ENCODE measurements at places on chromosomes 16 and 17.

- no peak for DNase-seq
Observed at GRCh38 chr16:78684030-78684611, 584.7 kb downstream of the WWOX start.

DNA sequence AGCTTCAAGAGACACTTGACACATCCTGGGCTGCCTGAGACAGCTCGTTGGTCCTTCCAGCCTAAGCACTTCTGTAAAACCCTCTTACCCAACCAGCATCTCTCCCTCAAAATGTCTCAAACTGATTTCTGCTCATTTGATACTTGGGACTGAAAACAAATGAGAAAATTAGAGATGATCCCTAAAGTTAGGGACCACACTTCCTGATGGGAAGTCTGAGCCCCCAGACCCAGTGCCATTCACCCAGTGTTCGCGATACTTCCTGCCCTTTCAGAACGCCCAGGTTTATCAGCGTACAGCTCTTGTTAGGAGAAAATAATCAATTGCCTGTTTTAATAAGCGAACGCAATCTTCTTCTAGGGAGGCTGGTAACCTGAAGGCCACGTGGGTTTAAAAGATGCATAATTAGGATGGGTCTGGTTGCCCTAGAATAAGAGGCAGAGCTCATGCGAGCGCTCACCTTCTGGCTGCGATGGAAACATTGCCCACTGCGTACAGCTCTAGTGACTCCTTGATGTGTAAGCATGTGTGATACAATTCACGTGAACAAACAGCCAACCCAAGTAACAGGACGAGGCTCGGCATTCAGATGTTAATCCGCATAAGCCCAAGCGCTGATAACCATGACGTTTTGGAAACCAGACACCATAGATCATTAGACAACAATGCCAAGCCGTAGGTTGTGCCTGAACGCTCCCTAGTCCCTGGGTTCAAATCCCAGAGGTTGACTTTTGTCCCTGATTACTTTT lies 213.1 kb downstream of the FOXL1 start:
- no peak for DNase-seq

- DNase-seq: no peak
Observed at GRCh38 chr16:50267651-50268050, 1.3 kb downstream of the ADCY7 start.

DNA sequence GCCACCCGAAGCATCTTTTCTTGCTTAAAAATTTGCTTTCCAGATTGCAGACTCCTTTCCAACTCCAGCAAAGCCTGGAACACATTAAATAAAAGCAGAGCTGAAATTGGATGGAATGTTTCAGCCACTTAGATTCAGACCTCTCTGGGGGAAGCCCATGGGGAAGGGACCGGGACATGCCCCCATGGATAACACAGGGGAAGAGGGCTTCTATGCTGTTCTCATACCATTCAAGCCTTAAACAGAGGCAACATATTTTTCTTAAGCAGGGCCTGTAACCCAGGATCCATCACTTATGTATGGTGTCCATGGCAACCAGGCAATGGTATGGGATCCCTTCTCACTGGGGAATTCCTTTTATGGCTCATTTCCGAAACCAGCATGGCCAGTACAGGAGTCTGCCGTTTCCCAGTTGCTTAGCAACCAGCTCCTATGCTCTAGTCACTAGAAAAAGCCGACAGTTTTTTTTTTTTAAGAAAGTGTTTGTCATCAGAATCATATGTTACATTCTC lies 62.0 kb upstream of the MARCHF10 start:
- no peak for DNase-seq

DNA sequence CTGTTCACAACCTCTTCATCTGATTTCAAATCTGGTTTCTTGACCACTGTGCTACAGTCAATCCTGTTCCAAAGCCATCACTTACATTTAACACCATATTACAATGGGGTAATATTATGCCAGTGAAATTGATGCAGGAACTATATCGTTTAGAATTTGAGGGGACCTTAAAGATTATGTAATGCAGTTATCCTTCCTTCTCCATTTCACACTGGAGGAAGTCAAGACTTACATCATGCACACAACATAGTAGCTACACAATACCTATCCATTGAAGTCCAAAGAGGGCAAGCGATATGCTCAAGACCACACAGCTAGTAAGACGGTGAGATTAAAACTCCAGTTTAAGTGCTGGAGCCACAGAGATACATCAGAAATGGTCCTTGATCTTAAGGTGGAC lies 16.8 kb downstream of the NOG start:
- DNase-seq: no peak

DNA sequence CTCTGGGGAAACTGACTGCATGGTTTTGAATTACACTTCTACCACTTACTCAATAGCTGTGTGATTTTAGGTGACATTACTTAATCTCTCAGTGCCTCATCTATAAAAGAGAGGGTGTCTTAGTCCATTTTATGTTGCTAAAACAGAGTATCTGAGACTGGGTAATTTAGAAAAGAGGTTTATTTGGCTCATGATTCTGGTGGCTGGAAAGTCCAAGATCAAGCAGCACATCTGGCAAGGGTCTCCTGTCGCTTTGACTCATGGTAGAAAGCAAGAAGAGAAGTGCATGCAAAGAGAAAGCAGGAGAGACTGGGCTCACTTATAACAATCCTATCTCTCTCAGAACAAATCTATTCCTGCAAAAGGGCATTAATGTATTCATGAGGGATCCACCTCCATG lies 132.4 kb upstream of the IRX5 start:
- DNase-seq: no peak

- DNase-seq: no peak
Observed at GRCh38 chr16:84404936-84405639, 36.8 kb downstream of the ATP2C2 start.

GRCh38 chr16:53913099-53913870 lies 209.3 kb downstream of the FTO start:
- DNase-seq: no peak

DNA sequence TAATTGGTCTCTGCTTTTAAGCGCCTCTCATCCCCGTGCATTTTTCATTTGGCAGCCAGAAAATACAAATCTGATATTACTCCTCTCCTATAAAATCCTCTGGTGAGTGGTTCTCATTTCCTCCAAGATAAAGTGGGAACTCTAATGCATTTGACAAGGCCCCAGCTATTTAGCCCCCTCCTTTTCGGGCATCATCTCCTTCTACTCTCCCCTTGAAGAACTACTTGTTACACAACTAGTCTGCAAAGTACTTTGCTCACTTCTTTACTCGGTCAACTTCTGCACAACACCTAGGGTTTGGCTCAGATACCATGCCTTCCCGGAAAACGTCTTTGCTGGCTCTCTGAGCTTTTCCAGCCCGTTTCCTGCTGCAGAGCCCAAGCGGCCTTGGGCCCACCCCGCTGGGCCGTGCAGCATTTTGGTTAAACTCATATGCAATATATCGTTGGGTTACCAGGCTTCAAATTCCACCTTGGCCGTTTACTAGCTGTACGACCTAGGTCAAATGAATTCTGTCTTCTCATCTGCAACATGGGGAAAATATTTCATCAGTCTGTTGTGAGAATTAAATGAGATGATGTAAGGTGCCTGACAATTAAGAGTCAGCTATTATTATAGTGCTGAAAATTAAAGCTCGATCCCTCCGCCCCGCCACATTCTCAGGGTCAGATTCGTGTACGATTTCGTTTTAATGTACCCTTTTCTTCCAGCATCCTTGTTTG lies 883 bp upstream of the TAF15 start:
- no peak for DNase-seq

- DNase-seq: no peak
Observed at GRCh38 chr17:4747847-4748246, 8.1 kb upstream of the CXCL16 start.

- no peak for DNase-seq
Observed at GRCh38 chr16:78306361-78306760, 206.9 kb downstream of the WWOX start.

- peak; percentile 44 for DNase-seq
Observed at GRCh38 chr17:20992987-20993862, 49.6 kb downstream of the USP22 start.

- DNase-seq: no peak
Observed at GRCh38 chr17:37488009-37488604, 1.6 kb upstream of the DUSP14 start.

DNA sequence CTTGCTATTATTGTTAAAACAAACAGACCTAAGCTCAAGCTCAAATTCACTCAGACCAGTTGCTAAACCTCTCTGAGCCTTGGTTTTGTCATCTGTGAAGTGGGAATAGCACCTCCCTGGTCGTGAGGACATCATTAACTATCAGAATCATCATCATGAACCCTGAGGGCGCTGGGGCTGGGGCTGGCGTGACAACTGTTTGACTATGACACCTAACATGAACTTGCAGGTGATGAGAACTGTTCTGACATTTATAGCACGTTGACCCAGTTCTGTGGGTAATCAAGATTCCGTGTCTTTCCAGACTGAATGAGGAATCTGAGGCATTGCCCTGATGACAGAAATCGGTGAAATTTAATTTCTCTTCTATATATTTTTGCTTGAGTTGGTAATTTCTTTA lies 71.3 kb upstream of the CDH5 start:
- DNase-seq: no peak

DNA sequence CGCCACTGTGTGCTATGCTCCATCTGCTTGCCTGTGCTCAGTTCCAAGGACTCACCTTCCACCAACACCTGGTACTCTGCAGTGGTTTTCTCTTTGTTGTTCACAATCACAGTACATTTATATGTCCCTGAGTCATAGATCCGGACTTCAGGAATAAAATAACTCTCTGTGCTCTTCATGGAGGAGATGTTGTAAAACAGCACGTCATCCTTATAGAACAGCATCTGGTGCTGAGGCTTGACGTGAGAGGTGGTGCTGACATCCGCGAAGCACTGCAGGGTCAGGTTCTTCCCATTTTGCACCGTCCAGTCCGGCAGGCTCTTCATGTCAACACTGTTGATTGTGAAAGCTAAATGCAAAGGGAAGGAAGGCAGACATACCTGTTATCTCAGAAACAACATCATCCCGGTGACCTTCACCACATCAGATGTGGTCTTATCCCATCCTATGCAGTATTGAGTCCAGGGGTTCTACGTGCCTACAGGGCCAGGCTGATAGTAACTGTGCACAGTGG lies 12.8 kb downstream of the PECAM1 start:
- no peak for DNase-seq

- no peak for DNase-seq
Observed at GRCh38 chr17:13244513-13244912, 226.7 kb upstream of the ELAC2 start.

DNA sequence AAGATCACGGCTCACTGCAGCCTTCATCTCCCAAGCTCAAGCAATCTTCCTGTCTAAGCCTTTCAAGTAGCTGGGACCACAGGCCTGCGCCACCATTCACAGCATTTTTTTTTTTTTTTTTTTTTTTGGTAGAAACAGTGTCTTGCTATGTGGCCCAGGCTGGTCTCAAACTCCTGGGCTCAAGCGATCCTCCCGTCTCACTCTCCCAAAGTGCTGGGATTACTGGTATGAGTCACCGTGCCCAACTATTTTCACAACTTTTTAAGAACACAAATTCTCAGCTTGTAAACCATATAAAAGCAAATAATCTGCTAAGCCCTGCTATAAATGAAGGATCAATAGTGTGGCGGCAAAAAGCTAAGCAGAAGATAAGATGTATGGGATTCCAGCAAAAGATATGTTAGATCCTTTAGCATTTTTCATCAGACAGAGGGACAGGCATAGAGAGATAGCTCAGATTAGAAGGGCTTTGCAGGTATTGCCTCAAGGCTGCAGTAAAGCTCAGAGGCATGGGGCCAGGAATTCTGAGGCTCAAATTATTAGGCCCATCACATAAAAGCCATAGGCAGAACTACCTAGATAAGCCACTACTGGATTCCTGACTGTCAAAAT lies 55.1 kb downstream of the EMP2 start:
- DNase-seq: no peak

DNA sequence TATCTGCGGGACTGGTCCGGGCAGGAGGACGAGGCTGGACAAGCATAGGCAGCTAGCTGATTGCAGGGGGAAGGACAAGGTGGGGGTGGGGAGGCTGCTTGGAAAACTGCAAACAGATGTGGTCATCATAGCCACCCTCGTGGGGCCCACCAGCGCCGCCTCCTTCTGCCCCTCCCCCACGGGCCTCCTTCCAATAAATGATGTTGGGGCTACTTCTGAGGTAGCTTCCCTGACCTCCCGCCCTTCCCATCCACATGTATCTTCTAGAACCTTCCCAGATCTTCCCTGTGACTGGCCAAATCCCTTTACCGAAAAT lies 12.3 kb upstream of the CDC42EP4 start:
- DNase-seq: no peak

Data from stimulated activated CD4-positive, alpha-beta T cell treated with anti-CD3 and anti-CD28 coated beads, Interleukin-2, amount 100 ng/mL, for 4 hours (primary cell).